ENCODE measurements at places on chromosomes 5 and 9.

GRCh38 chr5:34047774-34048572 is 5.0 kb upstream of the C1QTNF3 start:
- no peak for DNase-seq

GRCh38 chr5:96952118-96952750 is 16.4 kb downstream of the LNPEP start:
- no peak for DNase-seq

DNA sequence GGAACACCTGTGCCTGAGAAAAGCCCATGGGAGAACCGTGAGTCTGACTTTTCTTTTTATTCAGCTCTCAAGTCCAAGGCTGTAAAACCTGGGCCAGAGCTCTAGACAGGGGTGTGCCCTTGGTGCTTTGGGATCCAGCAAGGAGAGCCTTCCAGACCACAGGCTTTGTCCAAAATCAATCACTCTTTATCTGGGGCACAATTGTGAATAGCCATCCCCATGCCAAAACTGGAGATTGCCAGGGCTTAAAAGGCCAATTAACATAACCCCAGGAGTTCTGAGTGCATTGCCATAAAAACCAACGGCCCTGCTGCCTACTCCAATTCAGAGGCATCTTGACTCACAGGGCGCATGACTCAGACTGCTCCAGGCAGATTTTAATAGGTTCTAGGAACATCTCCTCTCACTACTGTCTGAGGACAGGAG is 391.8 kb downstream of the ARHGEF28 start:
- DNase-seq: no peak

GRCh38 chr5:95960667-95961616 is 709 bp downstream of the ELL2 start:
- peak; percentile 89 for DNase-seq

Measured in stimulated activated effector memory CD8-positive, alpha-beta T cell treated with anti-CD3 and anti-CD28 coated beads, Interleukin-12 subunit alpha, Interleukin-12 subunit beta, amount 100 ng/mL, for 72 hours (primary cell).